ENCODE measurements at places on chromosomes 2 and 18. TPM values are rescaled to one million over a fixed set of nuclear protein-coding genes. Genes with fewer than 3 reads are reported as not detected.

Gene ZNF396
- polyA plus RNA-seq, result 6.4 TPM

GRCh38 chr2:28607730-28608499 is 112.1 kb downstream of the PLB1 start:
- no peak for DNase-seq

DNA sequence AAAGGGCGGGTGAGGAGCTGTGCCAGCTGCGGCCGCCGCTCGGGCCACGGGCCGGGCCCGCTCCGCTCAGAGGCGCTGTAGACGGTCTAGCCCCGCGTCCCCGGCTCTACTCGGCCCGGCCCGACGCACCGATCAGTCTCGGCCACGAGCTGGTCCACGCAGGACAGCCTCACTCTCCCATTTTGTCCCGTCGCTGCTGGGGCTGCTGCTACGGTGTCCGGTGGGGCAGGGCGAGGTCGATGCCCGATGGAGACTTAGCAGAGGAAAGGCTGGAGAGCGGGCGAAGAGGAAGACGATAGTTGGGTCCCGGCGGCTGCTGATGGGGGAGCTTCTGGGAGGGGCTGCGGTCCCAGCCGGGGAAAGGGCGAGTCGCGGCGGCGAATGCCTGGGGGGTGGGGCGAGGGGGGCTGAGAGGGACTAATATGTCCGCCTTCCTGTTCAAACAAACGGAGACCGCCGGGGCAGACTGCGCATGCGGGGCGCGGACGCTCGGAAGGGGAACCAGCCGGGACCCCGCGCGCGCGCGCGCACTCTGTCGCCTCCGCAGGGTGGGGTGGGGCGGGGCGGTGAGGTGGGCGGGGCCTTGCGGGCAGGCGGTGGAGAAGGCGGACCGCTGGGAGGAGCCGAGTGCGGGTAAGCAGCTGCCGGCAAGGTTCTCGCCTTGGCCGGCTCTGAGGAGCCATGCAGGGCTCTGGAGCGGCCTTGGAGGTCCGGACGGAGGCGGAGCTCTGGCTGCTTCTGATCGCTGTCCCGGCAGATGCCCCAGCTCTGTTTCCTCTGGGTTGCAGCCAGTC is at the start of gene ROCK1:
Gene ROCK1, minus strand, starts transcription at position 468 of the 794 bp plus-strand sequence. CDS start 903 bp downstream, outside the sequence.
- DNase-seq, result peak; percentile 91

- no peak for DNase-seq
Measured at GRCh38 chr2:10086950-10087349, 6.7 kb upstream of the CYS1 start.

DNA sequence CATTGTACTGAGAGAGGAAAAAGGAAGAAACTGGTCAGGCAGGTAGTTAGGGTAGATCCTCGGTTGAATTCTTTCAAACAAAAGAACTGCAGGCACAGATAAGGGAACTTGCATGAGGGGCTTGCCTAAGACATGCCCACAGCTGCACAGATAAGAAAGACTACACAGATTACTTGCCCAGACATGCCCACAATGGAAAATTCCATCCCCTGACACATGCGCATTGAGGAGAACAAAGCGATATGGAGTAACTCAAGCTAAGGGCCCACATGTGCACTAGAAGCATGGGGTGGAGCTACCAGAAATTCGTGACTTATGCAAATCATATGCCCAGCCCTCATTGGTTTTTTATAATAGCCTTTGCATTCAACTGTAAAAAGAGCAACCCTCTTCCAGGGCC is 181.3 kb upstream of the ZNF521 start:
- DNase-seq, result no peak

Gene MAP3K20
- 45.3 TPM for polyA plus RNA-seq

Data from left renal pelvis (tissue), 4 donors.